ENCODE measurements at places on chromosomes 12 and 14.

GRCh38 chr14:73526036-73526984 is 10.6 kb upstream of the ACOT1 start:
- H3K27ac ChIP-seq: no peak overlapping the region
- H3K4me3 ChIP-seq: no peak overlapping the region
- no peaks in the 10 kb centered on the region for H3K27me3 ChIP-seq
- H3K36me3 ChIP-seq: no peaks in the 10 kb centered on the region
- H3K4me1 ChIP-seq: no peaks in the 10 kb centered on the region
- DNase-seq: peak; percentile 7

DNA sequence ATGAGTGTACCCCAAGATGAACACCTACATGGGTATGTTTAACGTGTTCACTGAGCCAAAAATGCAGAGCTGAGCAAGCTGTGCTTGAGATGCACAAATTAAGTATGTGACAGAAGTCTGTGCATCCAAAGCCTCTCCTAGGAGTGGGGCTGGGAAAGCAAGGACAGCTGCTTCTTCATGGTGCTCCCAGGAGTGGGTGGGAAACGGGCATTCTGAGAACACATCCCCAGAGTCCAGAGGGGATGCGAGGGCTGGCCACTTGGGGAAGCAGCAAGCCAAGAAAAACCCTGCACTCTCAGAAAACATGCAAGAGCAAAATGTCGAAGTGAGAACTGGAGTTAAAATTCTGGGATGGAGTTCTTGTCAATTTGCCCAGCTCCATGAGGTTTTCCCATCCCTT is 414.3 kb downstream of the BCAT1 start:
- H3K27me3 ChIP-seq: no peaks in the 10 kb centered on the region
- no peak overlapping the region for H3K27ac ChIP-seq
- H3K36me3 ChIP-seq: no peaks in the 10 kb centered on the region
- H3K4me3 ChIP-seq: no peak overlapping the region
- DNase-seq: no peak

DNA sequence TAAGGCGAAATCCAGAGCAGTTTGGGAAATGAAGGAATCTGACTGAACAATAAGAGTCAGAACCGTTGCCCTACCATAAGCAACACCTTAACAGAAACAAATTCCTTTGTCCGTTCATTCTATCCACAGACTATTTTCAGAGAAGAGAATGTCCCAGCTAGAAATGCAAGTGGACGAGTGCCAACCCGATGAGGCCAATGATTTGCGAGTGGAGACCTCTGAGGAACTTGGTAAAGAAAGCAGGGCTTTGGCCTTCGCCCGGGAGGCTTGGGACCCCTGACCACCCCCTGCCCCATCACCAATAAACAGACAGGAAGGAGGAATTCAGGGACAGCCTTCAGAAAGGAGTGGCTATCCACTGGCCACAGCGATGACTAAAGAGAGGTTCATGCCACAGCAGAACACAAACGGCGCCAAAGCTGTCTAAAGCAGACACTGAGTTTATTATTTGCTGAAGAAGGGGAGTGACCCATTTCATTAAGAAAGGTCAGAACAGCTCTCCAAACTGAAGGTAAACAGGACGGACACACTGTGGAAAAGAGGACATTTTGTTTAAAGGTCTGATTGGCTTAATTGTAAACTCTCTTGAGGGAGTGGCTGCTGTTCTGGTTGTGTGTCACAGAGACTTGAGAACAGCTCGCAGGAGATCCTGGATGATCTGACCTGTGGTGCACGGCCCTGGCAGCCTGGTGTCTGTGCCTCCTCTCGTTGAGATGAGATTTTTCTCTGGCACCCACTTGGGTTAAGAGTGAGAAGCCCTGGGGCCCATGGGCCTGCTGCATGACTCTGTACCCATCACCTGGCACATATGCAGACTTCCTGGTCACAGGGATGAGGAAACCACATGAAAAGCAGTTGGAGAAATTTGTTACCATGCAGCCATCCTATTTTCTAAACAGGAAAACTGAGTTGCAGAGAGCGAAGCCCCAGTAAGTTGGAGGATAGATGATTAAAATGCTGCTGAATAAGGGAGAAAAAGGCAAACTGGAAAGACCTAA is 142.0 kb upstream of the PZP start:
- no peaks in the 10 kb centered on the region for H3K4me1 ChIP-seq
- no peak for DNase-seq
- no peak overlapping the region for H3K4me3 ChIP-seq
- no peaks in the 10 kb centered on the region for H3K27me3 ChIP-seq

- no peaks in the 10 kb centered on the region for H3K36me3 ChIP-seq
- H3K4me1 ChIP-seq: no peaks in the 10 kb centered on the region
- no peak overlapping the region for H3K27ac ChIP-seq
- H3K4me3 ChIP-seq: no peak overlapping the region
These were observed 525.1 kb upstream of the FBXO33 start for GRCh38 chr14:39957290-39957689.

- H3K4me3 ChIP-seq: peak overlapping the region; percentile 63
- peaks cover 18% of the 10 kb centered on the region for H3K27me3 ChIP-seq
- H3K36me3 ChIP-seq: no peaks in the 10 kb centered on the region
- no peaks in the 10 kb centered on the region for H3K4me1 ChIP-seq
- peak overlapping the region; percentile 50 for H3K27ac ChIP-seq
- DNase-seq: no peak
These were observed 310 bp downstream of the BICDL1 start for GRCh38 chr12:119989361-119989730.

DNA sequence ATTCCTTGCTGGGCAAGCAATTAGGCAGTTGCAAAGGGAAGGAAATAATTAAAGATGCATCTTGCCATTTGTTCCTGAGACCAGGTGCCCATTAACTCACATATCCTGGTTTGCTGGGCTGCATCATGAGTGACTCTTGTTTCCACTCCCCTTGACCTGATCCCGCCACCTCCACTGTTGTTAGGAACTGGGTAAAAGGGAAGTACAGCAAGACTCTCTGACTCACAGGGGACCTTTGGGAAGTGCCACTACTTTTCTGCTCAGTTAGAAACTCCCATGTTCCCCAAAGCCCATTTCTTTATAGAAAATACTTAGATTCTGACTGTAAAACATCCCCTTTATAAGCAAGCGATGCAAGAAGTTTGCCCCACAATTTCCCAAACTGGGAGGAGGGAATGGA is 186.0 kb upstream of the BCL2L14 start:
- H3K4me1 ChIP-seq: peaks cover 12% of the 10 kb centered on the region
- H3K27me3 ChIP-seq: no peaks in the 10 kb centered on the region
- H3K27ac ChIP-seq: peak overlapping the region; percentile 35
- H3K4me3 ChIP-seq: no peak overlapping the region
- peaks cover 44% of the 10 kb centered on the region for H3K36me3 ChIP-seq
- DNase-seq: no peak

GRCh38 chr12:118842866-118843265 is 138.5 kb upstream of the SRRM4 start:
- no peaks in the 10 kb centered on the region for H3K27me3 ChIP-seq
- H3K4me3 ChIP-seq: no peak overlapping the region
- H3K27ac ChIP-seq: no peak overlapping the region
- no peaks in the 10 kb centered on the region for H3K36me3 ChIP-seq
- no peak for DNase-seq

- DNase-seq: no peak
- no peak overlapping the region for H3K4me3 ChIP-seq
These were observed 2.0 kb upstream of the CHURC1 start for GRCh38 chr14:64912261-64912660.

GRCh38 chr14:102424923-102425322 is 62.2 kb downstream of the TECPR2 start:
- DNase-seq: no peak
- H3K4me1 ChIP-seq: no peaks in the 10 kb centered on the region
- H3K27me3 ChIP-seq: no peaks in the 10 kb centered on the region

DNA sequence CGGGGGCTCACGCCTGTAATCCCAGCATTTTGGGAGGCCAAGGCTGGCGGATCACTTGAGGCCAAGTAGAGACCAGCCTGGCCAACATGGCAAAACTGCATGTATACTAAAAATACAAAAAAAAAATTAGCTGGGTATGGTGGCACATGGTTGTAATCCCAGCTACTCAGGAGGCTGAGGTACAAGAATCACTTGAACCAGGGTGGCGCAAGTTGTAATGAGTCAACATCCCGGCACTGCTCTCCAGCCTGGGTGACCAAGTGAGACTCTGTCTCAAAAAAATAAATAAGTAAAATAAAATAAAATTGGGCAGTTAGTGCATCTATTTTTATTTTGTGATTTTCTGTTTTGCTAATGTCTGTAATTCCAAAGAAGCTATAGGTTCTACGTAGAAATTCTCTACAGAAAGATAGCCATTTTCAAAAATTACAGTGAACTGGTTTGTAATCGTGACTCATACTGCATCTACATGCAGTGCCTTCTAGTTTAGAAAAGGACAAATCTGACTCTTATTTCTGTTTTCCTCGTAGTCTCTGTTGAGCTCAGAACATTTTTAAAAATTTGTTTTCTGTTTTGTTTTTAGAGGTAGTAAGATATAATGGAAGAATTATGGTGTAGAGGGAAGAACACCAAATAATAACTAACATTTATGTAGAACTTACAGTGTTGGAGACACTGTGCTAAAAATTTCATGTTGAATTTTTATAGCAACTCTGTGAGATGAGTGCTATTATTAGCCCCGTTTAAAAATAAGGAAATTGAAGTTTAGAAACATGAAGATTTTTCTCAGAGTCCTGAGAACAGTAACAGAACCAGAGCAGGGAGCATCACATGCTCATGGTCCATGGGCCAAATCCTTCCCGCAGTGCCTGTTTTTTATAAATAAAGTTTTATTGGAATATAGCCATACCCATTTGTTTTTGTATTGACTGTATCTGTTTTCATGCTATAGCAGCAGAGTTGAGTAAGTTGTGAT is 201.2 kb downstream of the SYNE2 start:
- DNase-seq: no peak
- H3K27me3 ChIP-seq: no peaks in the 10 kb centered on the region
- H3K27ac ChIP-seq: no peak overlapping the region
- no peak overlapping the region for H3K4me3 ChIP-seq

DNA sequence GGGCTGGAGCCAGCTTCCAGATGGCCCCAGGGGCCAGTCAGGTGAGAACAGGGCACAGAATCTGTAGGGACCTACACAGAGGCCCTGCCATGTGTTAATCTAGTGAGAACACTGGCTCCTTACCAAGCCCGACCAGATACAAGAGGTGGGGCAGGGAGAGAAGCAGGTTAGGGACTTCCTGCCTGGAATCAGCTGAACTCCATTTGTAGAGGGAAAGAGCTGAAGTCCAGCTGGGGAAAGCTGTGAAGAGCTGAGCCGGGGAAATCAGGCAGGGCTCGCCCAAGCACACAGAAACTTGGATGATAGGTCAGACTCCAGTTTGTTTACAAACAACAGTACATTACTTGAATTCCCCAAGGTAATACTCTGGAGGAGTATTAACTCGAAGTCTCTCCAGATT is 46.7 kb downstream of the PTGER2 start:
- no peak for DNase-seq
- no peak overlapping the region for H3K4me3 ChIP-seq
- no peaks in the 10 kb centered on the region for H3K27me3 ChIP-seq
- no peaks in the 10 kb centered on the region for H3K36me3 ChIP-seq

GRCh38 chr12:109462868-109463692 is 14.0 kb downstream of the KCTD10 start:
- H3K27me3 ChIP-seq: no peaks in the 10 kb centered on the region
- peaks cover 56% of the 10 kb centered on the region for H3K4me1 ChIP-seq
- DNase-seq: peak; percentile 51
- H3K27ac ChIP-seq: peak overlapping the region; percentile 97

- H3K36me3 ChIP-seq: peaks cover 62% of the 10 kb centered on the region
- DNase-seq: peak; percentile 14
- no peaks in the 10 kb centered on the region for H3K27me3 ChIP-seq
- no peak overlapping the region for H3K4me3 ChIP-seq
These were observed 5.4 kb downstream of the MAGOHB start for GRCh38 chr12:10607885-10608458.

DNA sequence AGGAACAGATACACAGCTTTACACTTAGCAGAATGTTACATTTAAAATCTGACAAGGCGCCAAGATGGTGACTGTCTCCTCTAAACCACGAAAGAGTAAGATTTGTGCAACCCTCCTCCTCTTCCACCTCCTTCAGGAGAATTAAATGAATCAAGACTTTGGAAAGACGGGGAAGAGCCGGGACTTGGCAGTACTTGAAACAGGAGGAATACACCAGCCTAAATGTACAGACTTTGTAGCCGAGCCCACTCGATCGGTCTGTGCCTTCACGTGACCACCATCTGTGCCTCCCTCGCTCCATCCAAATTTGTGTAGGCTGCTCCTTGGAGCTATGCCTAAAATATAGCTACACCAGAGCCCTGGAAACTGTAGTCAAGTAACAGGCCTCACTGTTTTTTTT is 38.3 kb downstream of the SSPN start:
- no peaks in the 10 kb centered on the region for H3K27me3 ChIP-seq
- H3K4me1 ChIP-seq: no peaks in the 10 kb centered on the region
- H3K36me3 ChIP-seq: no peaks in the 10 kb centered on the region

DNA sequence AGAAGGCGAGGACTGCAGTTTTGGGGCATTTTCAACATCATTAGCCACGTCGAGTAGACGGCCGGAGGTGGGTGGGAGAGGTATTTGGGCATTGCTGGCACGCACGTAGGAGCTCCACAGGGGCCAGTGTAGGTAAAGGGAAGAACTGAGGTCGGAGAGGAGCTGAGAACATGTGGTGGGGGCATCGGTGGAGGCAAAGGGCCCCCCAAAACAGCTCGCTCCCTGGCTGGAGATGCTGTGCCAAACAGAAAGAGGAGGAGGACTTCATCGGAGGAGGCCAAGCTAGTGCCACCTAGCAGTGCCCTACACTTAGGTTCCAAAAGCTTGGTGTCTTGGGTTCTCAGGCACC is 52.0 kb upstream of the PPP2R5C start:
- H3K36me3 ChIP-seq: no peaks in the 10 kb centered on the region
- H3K27me3 ChIP-seq: no peaks in the 10 kb centered on the region
- no peak overlapping the region for H3K27ac ChIP-seq
- H3K4me1 ChIP-seq: peaks cover 9% of the 10 kb centered on the region
- no peak overlapping the region for H3K4me3 ChIP-seq
